Natural killer cell (primary cell): ENCODE measurements at places on chromosomes 16 and 17.

- DNase-seq, result no peak
These were observed 11.6 kb downstream of the GSG1L2 start for GRCh38 chr17:9810100-9810949.

- no peak for DNase-seq
These were observed 65.7 kb downstream of the PARN start for GRCh38 chr16:14564323-14564722.

GRCh38 chr16:75092777-75093176, 23.8 kb downstream of the LDHD start:
- no peak for DNase-seq

- DNase-seq, result no peak
These were observed 1.2 kb downstream of the TRIM65 start for GRCh38 chr17:75895370-75896155.

GRCh38 chr16:1870365-1871082, 1.4 kb downstream of the MEIOB start:
- no peak for DNase-seq

GRCh38 chr17:64339516-64340490, 50.9 kb downstream of the PECAM1 start:
- DNase-seq, result no peak

GRCh38 chr17:31820691-31821435, 38.2 kb downstream of the COPRS start:
- DNase-seq, result no peak
